ENCODE measurements at places on chromosomes 12 and 14.
A peak's percentile ranks its signal among the peaks of the same experiment; 100 is the strongest.

DNA sequence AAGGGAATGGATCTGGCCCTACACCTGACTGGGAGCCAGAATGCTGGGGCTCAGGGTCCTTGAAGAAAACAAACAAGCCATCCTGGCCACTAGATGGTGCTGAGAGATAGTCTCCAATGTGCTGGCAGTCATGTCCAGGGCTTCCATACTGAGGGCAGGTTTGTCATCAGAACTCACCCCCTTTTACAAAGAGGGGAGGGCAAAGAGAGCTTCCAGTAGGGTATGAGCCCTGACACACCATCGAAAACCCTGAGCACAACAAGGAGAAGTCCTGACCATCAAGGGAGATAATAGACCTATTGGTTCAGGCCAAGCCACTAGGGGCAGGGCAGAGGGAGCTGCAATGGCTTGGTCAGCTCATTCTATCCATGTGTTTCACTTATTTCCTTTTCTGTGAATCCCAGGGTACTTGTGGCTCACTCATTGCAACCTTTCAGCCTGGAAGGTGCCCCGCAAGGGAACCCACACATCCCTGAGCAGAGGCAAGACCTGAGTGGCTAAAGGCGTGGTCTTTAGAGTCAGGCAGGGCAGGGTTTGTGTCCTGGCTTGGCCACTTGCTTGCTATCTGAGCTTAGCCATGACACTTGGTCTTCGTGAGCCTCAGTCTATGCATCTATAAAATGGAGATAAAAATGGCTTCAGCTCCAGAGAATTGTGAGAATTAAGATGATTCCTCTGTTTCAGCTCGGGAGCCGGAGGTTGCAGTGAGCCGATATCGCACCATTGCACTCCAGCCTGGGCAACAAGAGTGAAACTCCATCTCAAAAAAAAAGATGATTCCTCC lies 6.2 kb upstream of the PLEKHH1 start:
- DNase-seq, result peak; percentile 44

DNA sequence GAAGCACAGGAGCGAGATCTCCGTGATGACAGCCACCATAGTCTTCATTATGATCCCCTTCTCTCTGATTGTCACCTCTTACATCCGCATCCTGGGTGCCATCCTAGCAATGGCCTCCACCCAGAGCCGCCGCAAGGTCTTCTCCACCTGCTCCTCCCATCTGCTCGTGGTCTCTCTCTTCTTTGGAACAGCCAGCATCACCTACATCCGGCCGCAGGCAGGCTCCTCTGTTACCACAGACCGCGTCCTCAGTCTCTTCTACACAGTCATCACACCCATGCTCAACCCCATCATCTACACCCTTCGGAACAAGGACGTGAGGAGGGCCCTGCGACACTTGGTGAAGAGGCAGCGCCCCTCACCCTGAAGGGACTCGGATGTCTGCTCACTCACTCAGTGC lies 775 bp downstream of the OR10P1 start:
- DNase-seq, result no peak

DNA sequence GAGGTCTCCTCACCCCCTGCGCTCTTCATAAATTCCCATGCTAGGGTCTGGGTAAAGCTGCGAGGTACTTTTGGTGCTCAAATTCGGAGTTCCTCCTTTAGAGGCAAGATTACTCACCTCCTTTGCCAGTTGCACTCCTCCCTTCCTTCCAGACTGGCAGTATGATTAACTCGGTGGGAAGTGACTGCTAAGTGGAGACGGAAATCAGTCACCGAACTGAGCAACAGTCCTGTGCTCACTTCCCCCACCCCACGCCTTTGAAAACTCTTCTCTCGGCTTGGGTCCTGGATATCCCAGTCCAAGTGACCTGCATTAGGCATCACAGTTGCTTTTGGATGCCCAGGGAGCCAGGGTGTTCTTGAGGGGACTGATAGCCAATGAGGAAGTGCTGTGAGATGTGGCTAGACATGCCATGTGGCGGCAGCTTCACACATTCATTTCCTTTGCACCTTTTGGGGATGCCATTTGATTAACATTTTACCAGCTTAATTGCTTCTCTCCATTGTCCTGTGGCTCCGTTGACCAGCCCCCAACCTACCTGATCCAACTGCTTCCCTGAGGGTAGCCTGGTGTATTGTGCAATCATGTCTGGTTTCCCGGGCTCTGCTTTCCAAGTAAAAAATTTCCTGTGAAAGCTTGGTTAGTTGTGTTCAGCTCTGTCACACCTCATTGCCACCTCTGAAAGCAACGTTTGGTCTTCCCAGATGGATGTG lies 840 bp downstream of the PNP start:
- DNase-seq, result peak; percentile 82

DNA sequence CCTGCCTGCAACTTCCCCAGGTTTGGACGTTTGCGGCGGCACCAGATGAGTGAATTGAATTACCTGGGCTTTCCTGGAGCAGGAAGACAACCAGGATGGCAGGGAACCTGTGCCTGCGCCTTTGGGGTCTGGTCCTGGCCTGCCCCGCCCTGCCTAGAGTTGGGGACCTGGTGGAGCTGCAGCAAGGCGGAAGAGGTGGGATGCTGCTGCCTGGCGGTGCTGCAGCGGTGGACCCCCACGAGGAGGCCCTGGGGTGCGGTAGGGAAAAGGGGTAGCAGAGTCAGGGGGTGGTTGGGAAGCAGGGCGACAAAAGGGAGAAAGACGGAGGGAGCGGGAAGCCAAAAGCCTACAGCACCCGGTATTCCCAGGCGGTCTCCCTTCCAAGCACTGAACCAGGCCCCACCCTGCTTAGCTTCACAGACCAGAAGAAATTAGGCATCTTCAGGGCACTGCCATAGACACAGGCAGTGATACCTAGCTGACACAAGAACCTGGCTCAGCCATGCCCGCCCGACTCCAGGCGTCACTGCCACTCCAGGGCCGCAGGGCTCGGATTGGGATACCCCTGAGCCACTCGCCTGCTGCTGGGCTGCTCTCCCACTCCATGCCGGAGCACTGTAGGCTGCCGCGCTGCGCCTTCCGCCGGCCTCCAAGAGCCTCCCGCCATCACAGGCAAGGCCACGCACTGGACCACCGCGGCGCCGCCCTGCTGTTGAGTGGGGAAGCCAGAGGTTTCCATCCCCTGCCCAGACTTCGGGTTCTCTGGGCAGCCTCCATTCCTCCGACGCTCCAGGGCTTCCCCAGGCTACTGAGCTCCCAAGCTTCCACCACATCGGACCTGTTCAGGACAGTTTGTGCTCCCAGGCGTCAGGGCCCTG lies 155.2 kb upstream of the ALG10B start:
- no peak for DNase-seq

- no peak for DNase-seq
Observed at GRCh38 chr14:104794993-104795780, at the start of gene AKT1. Gene AKT1 (minus strand): TSS chr14:104795748. CDS start chr14:104792643, 3,105 bp downstream.

- no peak for DNase-seq
Observed at GRCh38 chr12:1102115-1102514, 111.1 kb downstream of the ERC1 start.

DNA sequence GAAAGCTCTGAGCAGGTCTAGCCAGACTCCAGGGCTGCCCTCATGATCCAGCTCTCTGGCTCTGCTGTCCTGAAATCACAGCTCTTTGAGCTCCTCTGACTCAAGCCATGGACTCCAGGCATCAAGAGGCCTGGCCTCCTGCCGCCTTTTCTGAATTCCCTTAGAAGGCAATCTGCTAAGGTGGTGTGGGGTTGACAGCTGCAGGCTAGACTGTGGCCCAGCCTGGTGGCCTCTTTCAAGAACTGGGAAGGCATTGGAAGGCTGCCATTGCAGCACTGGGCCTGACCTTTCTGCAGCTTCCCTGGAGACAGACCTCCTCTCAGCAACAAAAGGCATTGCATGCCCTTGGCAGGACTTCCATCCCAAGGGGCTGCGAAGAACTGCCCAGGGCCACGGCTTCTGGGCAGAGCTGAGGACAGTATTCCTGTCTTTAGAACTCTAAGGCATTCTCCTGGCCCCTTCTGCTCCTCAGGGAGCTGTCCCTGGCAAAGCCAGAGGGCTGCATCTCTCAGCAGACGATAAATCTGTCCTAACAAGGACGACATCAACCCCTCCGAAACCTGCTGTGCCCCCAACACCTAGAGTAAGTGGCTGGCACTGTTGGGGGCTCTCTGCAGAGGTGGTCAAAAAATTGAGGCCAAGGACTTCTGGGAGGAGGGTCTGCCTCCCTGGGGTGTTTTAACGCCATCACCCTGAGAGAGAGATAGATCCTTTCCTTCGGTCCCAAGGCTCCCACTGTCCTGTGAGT lies 115.6 kb downstream of the RBM19 start:
- no peak for DNase-seq

DNA sequence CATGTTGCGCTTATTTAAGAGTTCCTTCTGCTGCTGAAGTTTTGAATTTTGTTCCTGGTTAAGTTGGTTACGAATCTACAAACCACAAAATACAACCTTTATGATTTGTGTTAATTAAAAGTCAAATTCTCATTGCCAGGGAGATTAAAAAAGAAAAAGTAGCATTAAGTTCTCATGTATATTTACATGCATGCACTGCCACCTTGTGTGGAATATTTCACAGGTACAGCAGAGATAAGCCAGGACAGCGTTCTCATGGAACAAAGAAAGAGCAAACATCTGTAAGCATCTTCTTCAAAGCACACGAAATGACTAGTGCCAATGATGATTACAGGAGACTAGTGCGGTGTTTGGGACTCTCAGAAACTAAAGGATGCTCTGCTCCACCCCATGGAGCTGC lies 34.2 kb downstream of the ZFYVE21 start:
- no peak for DNase-seq

DNA sequence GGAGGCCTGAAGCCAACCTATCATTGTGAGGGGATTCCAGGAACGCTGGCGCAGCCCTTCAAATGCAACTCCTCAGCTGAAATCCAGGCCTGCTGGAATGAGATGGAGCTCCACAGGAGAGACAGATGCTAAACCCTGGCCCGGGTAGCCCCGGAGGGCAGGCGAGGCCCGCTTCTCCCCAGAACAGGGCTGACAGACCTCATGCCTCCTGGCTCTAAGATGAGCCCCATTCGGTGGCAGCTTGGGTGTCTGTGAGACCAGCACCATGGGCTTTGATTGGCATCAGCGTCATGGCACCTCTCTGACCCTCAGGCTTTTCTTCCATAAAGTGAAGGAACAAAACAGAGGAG lies 382.2 kb downstream of the BCL11B start:
- no peak for DNase-seq

- no peak for DNase-seq
Observed at GRCh38 chr12:5900533-5901205, 44.4 kb downstream of the ANO2 start.

DNA sequence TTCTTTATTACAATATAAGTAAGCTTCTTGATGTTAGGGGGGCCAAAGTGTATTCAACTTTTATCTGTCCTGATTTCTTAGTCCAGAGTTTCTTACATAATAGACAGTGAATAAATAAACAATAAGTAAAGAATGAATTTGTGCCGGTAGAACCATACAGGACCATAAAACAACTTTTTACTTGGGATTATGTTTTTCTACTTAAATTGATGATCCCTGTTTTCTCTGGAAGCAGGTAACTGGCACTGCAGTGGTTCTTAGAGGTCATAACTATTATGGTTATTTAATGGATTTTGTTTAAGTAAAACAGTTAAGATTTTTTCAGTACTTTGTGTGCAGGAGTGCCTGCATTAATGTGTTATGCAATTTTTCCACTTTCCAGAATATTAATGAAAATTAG lies 10.5 kb downstream of the CAND1 start:
- no peak for DNase-seq

- peak; percentile 78 for DNase-seq
Observed at GRCh38 chr14:50944647-50945413, 547 bp upstream of the PYGL start.

- no peak for DNase-seq
Observed at GRCh38 chr14:61652526-61653262, 42.6 kb upstream of the HIF1A start.

DNA sequence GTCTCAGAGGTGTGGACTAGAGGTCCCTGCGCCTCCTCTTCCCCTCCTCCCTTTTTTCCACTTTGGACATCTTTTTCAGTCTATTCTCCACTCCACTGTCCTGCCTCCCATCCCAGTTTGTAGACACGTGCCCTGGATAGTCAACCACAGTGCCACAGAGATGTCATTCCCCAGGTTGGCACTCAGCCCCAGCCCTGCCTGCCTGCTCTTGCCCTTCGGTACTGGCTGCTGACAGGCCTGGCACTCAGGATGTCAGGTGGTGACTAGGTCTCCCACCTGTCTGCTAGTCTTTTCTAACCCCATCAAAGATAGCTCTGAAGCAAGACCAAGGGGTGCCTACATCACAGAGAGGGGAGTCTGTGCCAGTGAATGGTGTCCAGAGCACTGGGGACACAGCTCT lies 15.8 kb downstream of the KRT71 start:
- no peak for DNase-seq

- DNase-seq, result no peak
Observed at GRCh38 chr12:1218369-1218768, 227.3 kb downstream of the ERC1 start.

GRCh38 chr12:6201826-6202225 lies 1.6 kb downstream of the CD9 start:
- DNase-seq, result no peak

DNA sequence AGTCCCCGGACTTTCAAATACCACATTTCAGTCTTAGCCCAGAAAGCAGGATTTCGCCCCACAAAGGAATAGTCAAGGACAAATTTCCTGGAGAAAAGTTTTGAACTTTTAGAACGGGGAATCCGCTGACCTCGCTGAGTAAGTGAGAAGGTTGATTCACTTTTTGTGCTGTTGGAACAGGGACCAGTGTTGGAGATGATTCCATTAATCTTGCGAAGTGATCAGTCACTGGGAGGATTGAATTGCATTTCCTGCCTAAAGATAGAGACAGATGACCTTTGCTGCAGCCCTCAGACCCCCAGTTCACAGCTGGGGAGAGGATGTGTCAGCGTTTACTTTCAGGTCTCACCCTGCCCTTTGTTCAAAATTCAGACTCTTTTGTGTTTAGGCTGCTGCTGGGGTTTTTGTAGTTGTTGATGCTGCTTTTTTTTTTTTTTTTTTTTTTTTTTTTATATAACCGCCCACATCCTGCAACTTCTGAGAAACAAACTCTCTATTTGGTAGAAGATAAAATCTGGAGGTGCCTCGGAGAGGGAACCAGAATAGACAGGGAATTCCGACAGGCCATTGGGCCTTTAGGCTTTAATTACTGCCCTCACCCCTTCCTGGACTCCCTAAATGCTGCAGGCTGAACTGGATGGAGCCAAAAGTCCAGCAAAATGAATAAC lies 9.8 kb upstream of the KDM2B start:
- no peak for DNase-seq

GRCh38 chr14:91906374-91906773 lies 39.0 kb upstream of the TC2N start:
- DNase-seq, result no peak

GRCh38 chr12:100383586-100384558 lies 27.0 kb downstream of the SLC17A8 start:
- DNase-seq, result no peak

- no peak for DNase-seq
Observed at GRCh38 chr12:47811581-47812484, 7.9 kb downstream of the HDAC7 start.

DNA sequence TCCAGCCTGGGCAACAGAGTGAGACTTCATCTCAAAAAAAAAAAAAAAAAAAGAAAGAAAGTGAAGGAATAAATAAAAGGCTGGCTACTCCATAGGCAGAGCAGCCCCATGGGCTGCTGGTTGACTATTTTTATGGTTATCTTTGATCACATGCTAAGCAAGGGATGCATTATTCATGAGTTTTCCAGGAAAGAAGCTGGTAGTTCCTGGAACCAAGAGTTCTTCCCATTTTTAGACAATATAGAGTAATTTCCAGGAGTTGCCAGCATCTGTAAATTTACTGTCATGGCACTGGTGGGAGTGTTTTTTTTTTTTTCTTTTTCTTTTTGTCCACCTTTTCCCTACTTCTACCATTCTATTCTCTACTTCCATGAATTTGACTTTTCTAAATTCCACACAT lies 24.2 kb downstream of the FGD4 start:
- no peak for DNase-seq

All from Kasumi-1 (cell line).